ENCODE measurements at places on chromosomes 16 and 17.

- DNase-seq, result no peak
These were observed 223.4 kb downstream of the KATNIP start for GRCh38 chr16:27773344-27773743.

DNA sequence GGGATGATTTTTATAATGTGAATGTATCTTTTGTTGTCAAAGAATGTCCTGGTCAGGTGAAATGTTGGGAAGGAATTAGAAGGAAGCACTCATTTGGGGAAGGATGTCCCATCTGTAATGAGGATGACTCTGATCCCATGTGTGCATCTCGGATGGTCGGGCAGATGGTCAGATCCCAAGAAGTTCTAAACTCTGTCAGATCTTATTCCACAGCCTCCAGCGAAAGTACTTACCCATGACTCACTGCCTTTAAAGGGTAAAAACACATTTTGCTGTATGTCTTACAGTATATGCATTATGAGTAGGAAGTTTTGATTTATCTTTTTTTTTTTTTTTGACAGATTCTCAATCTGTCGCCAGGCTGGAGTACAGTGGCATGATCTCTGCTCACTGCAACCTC, 548 bp upstream of the KRTAP4-11 start:
- no peak for DNase-seq

GRCh38 chr16:5004311-5004710, 29.4 kb downstream of the NAGPA start:
- no peak for DNase-seq

DNA sequence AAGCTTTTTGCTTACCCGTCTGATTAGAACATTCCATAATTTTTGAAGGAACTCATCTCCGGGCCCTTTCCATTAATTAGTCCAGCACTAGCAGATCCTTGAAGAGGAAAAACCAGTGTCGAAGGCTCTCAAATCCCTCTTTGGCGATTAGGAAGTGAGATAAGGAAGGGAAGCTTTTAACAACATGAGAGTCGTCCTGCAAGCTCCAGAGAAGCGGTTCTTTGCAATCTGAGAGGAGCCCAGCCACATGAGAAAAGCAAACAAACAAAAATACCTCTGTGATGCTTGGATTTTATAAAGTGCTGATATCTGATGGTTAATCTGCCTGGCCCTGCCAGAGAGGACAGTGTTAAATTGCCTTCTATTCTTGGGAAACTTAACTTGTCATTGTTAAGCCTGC, 339.8 kb upstream of the SALL1 start:
- no peak for DNase-seq

DNA sequence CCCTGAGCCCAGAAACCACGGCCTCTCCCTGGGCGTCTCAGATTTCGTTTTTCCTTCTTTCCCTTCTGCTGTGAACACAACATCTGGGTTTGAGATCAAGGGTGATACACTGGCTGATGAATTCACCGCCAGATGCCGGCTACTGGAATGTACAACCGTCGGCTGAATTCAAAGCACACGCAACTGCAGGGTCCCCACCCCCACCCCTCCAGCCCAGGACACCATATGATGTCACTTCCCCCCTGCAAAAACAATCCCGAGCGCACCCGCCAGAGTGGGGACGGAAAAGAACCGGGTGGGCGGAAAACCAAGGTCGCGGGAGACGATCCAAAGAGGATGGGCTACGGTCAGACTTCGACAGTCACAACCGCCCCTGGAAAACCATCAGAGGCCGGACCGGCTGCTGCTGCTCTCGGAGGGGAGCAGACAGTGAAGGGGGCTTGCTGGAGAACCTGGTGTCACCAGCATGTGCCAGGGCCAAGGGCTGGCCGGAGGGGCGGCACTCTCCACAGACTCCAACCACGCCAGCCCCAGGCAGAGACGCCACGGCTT, 23.3 kb downstream of the CEP295NL start:
- DNase-seq, result no peak

GRCh38 chr17:75817571-75817970, 26.6 kb downstream of the UNC13D start:
- no peak for DNase-seq

DNA sequence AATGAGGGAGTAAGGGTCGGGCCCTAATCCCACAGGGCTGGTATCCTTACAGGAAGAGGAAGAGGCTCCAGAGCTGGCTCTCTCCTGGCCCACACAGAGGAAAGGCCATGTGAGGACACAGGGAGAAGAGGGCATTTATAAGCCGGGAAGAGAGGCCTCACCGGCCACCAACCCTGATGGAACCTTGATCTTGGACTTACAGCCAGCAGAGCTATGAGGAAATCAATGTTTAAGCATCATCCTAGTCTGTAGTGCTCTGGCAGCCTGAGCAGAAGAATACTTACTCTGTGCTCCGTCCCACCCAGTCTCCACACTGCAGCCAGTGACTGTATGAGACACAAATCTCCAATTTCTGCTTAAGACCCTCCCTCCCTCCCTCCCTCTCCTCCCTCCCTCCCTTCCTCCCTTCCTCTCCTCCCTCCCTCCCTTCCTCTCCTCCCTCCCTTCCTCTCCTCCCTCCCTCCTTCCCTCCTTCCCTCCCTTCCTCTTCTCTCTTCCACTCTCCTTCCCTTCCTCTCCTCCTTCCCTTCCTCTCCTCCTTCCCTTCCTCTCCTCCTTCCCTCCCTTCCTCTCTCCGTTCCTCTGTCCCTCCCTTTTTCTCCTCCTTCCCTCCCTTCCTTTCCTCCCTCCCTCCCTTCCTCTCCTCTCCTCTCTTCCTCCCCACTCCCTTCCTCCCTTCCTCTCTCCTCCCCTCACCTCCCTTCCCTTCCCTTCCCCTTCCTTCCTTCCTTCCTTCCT, 8.9 kb upstream of the TMEM220 start:
- no peak for DNase-seq

DNA sequence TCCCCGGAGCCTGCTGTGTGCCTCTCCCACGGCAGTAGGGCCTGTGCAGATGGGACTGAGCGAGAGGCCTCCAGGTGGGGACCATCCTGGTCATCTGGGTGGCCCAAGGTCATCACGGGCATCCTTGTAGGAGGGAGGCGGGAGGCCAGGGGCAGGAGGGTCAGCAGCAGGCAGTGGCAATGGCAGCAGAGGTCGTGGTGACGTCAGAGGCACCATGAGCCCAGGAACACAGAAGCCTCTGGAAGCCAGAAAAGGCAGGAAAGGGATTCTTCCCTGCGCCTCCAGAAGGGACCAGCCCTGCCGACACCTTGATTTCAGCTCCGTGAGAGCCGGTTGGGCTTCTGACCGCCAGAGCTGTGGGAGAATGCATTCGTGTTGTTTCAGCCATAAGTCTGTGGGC, 190.3 kb downstream of the BANP start:
- no peak for DNase-seq

DNA sequence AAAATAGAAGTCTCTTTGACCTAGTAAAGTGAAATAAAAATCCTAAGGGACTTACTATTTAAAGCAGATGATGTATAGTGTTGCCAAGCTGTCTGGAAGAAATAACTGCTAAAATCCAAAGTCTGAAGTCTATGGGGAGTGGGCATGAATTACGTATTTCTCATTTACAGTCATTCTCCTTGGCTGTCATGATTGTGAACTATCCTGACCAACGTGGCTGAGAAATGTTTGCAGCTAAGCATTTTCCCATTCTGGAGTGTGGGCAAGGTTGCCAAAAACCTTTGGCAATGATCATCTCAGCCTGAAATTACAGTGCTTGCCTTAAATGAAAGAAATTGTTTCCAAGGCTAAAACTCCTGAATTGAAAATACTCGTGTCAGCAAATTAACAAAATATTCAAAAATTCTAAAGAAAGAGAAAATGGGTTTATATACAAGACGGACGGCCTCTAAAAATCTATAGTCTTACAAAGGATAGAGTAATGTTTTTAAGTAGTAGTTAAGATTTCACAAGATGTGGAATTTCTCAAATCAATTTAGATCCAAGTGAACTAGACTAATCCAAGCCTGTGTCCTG, 77.0 kb downstream of the CACNG1 start:
- no peak for DNase-seq

- peak; percentile 40 for DNase-seq
These were observed 708 bp downstream of the BAIAP2 start for GRCh38 chr17:81035521-81036196.

DNA sequence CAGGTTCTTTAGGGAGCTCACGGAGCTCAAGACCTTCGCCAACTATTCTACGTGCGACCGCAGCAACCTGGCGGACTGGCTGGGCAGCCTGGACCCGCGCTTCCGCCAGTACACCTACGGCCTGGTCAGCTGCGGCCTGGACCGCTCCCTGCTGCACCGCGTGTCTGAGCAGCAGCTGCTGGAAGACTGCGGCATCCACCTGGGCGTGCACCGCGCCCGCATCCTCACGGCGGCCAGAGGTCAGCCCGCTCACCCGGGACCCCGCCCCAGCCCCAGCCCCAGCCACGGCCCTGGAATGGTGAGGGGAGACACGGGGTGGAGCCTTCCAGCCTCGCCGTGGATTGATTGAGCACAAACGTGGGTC, 13.5 kb downstream of the SARM1 start:
- DNase-seq, result no peak

DNA sequence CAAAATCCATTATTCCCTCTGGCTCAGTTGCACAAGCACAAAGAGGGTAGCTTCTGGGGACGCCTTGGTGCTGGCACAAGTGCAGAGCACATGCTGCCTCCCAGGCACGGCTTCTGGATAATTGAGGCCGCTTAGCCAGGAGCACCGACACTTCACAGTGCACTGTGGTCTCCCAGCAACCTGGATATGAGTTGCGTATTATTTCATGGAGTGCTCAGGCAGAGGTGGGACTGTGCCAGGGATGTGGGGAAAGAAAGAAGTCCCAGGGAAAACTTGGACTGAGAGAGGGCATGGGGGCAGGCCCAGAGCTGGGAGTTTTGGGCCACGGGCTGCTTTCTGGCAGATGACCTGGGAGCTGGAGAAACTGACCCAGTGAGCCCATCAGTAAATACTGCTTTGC, 37.5 kb downstream of the MPRIP start:
- no peak for DNase-seq

- no peak for DNase-seq
These were observed 71.2 kb upstream of the GRIN2A start for GRCh38 chr16:10253409-10253808.

GRCh38 chr16:66751053-66751302, 431 bp downstream of the DYNC1LI2 start:
- DNase-seq, result peak; percentile 44

- no peak for DNase-seq
These were observed 86.8 kb upstream of the TOM1L1 start for GRCh38 chr17:54813896-54814295.

- no peak for DNase-seq
These were observed 77.8 kb downstream of the WWP2 start for GRCh38 chr16:69839798-69840409.

- DNase-seq, result no peak
These were observed 115.4 kb downstream of the AXIN2 start for GRCh38 chr17:65446043-65446442.
